ENCODE measurements at places on chromosomes 12 and 14.

DNA sequence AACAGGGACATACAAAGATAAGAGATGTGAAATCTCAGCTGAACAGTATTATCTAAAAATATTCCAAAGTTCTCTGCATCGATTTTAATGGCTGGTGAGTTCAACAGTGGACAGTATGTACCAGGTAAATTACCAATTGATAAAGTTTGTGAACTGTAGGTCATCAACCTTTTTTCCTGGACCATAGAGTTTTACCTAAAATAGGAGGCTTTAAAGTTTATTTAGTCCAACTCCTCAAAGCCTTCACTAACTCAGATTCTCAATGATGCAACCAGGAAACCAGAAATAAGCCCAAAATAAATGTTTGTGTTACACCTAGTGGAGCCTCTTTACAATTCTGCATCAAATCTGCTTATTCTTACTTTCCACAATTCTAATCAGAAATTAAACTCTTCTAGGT lies 205.8 kb downstream of the ANO6 start:
- DNase-seq, result no peak

GRCh38 chr12:42309996-42310395 lies 15.9 kb downstream of the ZCRB1 start:
- DNase-seq, result no peak

GRCh38 chr14:63854330-63854729 lies 1.5 kb downstream of the SYNE2 start:
- DNase-seq, result no peak

GRCh38 chr12:133217219-133217618 lies 18.5 kb downstream of the ANHX start:
- no peak for DNase-seq

- DNase-seq, result no peak
Measured at GRCh38 chr12:102528111-102528510, 47.7 kb upstream of the IGF1 start.

Data from KG1 (cell line).